ENCODE measurements at places on chromosomes 11 and 22.

DNA sequence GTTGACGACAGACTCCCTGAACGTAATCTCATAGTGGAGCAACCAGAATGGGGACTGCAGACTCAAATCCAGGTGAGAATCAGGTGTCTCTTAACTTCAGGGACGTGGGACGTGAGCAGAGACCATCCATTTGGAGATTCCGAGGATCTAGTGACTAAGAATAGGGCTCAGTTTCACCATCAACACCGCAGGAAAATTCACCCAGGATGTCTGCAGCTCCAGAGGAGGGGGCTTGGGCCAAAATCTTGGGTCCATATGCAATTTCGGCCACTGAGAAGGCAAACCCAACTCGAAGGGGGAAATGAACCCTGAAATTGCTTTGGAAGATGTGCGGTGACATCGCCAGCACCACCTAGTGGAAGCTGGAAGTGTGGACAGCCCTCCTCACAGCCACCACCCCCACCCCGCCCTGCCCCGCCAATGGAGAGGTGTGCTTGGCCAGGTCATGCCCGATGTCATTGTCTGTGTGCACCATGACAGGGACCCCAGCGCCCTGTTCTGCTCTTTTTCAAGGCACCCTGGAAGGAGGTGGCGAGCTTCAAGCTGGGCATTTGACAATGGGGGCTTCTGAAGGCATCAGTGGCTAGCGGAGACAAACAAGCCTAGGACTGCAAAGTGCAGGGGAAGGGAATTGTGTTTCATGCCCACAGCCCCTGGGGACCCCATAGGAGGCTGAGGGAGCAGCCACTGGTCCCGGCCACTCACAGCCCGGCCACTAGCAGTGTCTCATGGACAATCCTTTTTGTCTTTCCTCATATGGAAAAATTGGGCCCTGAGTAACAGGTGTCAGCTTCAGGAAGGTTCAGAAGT is 24.8 kb downstream of the APOL1 start:
- peak; percentile 46 for DNase-seq

GRCh38 chr22:25219948-25220442 is 556 bp downstream of the CRYBB2 start:
- peak; percentile 70 for DNase-seq

GRCh38 chr22:31715147-31715778 is 34.7 kb downstream of the PRR14L start:
- no peak for DNase-seq

DNA sequence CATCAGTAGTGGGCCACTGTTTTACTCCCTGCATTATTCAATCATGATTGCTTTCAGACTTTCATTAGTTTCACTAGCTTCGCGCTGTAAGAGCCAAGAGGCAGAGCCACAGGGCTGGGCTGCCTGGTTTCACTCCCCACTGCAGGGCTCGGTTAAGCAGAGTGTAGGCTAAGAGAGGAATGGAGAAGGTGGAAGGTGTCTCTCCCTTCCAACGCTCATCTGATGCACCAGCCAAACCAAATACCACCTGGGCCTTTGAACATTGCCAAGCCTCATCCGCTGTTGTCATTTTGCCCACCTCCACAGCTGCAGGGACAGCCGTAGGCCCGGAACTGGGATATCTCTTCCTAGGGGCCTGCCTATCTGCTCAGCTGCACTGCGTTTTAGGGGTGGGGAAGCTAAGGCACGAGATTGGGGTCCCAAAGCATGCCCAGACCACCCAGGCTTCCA is 480 bp upstream of the SMARCB1 start:
- DNase-seq: no peak

GRCh38 chr22:31083923-31084810 is 3.0 kb downstream of the SMTN start:
- DNase-seq: no peak

DNA sequence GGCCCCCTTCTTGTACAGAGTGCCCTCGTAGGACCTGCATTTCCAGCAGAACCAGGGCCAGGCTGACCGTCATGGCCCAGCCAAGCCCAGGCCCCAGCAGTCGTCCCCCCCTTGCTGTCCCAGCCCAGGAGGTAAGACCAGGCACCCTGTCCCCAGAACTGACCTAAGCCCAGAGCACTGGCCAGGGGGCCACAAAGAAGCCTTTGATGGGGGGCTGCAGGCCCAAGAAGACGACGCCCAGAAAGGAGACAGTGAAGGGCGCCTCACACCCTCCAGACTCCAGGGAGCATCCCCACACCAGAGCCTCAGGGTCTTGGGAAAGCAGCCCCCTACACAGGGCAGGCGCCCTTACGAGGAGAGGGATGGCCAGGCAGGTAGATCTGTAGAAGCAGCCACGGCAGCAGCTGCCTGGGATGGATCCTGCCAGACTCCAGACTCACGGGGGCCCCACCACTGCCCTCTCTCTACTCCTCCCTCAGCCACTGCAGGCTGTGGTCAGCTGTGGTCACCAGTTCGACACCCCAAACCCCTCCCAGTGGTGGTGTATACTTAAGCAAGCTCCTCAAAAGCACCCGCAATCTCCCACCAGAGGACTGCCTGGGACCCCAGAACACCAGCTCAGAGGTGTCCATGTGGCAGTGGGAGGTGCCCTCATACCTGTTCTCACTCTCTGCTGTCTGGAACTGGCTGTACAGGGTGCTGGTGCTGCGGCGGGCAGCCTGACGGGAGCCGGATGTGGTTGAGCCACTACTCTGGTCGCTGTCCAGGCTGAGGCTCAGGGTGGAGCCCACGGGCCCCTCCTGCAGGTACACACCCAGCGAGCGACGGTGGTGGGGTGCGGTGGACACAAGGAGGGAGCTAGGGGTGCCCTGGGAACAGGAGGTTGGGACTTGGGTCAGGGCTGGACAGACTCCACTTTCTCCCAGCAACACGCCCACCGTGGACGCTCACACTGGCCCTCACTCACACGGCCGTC is 27.0 kb downstream of the SBF1 start:
- DNase-seq: no peak

- no peak for DNase-seq
These were observed 6.1 kb upstream of the RNASEH2C start for GRCh38 chr11:65726660-65727059.

- DNase-seq: no peak
These were observed 2.9 kb downstream of the DIXDC1 start for GRCh38 chr11:111939836-111940604.

- DNase-seq: no peak
These were observed 127.7 kb downstream of the COMMD9 start for GRCh38 chr11:36161572-36161971.

DNA sequence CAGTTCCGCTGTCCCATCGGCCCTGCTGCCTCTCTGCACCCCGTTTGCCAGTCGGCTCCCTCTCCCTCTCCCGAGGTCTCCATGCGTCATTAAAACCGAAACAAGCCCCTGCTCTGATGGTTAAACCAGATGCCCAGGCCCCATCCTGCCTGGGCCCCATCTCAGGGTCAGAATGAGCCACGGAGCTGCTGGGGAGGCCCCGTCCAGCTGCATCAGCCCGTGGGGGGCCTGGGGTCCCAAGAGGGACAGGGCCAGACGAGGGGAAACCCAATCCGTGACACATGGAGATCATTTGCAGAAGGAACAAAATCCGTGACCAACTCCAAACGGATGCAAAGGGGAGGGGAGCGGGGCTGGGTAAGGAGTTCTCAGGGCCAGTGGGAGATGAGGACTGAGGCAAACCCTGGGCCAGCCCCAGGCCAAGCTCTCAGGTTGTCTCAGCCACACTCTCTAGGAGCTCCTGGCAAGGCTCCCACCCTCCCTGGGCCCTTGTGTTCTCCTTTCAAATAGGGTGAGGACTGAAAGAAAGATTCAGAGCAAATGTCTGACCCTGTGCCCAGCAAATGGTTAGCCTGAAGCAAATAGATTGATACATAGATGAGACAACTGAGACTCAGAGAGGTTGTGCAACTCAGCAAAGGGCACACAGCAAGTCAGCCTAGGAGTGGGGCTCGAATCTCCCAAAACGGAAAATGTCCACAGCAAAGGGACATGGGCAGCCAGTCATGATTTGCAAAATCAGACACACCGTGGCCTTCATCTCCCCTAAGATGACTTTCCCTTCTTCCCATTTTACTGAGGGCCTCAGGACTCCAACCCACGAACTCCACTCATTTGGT is 162.1 kb downstream of the MN1 start:
- no peak for DNase-seq

DNA sequence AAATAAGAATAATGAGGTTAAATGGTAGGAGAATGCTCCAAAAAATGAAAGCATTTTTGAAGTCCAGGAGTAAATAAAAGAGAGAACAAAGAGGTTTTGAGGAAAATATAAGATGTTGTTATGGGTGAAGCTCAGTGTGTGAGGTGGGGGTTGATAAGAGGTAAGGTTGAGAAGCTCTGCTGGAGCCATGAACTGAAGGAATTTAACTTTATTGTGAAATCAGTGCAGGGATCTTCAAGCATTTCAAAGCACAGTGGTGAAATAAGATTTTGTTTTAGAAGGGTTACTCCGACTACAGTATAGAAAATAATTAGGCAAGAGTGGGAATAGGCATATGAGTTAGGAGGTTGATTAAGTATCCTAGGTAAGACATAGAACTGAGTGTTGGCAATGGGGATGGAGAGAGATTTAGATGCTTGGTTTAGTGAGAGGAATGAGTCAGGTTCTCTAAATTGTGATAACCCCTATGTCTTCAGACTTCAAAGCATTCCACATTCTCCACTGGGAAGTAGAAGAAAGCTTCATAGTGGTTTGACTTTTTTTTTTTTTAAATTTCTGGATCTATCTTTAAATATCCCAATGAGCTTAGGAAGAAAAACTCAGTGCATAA is 403.2 kb downstream of the AASDHPPT start:
- DNase-seq: no peak

- peak; percentile 79 for DNase-seq
These were observed 38.0 kb upstream of the TBCEL start for GRCh38 chr11:120985718-120986569.

DNA sequence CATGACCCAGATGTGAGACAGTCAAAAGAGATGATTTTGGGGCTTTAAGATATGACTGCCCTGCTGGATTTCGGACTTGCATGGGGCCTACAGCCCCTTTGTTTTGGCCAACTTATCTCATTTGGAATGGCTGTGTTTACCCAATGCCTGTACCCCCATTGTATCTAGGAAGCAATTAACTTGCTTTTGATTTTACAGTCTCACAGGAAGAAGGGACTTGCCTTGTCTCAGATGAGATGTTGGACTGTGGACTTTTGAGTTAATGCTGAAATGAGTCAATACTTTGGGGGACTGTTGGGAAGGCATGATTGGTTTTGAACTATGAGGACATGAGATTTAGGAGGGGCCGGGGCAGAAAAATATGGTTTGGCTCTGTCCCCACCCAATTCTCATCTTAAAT is 88.4 kb downstream of the RSF1 start:
- DNase-seq: no peak

- no peak for DNase-seq
These were observed 9.1 kb upstream of the POU2AF2 start for GRCh38 chr11:111236383-111236782.

GRCh38 chr11:3824714-3825472 is 15.9 kb downstream of the RHOG start:
- no peak for DNase-seq

DNA sequence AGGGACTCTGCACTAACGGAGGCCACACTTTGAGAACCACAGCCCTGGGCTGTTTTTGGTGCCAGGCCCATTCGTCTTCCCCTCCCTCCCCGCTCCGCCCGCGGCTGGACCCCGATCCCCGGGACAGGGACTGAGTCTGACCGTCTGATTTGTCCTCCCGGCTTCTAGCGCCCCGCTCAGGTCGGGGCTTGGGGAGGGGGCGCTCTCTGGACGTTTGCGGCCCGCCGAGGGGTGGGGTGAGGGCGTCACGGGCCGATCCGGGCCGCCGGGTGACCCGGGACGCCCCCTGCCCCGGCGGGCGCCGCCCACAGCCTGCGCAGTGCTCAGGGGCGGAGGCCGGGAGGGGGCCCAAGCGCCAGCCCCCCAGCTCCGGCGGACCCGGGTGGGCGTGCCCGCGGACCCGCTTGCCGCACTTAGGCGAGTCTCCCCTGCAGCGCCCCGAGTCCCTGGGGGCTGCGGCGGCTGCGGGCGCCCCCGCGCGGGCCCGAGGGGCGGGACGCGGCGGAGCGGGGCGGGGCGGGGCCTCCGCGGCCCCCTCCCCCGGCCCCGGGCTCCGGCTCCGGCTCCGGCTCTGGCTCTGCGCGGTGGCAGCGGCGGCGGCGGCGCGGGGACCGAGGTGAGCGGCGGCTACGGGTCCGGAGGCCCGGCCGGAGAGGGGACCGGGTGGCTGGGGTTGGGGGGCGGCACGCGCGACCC is 33.7 kb upstream of the PRR5 start:
- no peak for DNase-seq

- DNase-seq: no peak
These were observed 96.5 kb downstream of the EXT2 start for GRCh38 chr11:44192017-44192385.

GRCh38 chr11:92909214-92909613 is 60.2 kb upstream of the MTNR1B start:
- DNase-seq: no peak

GRCh38 chr11:118953265-118953664 is 2.8 kb upstream of the UPK2 start:
- peak; percentile 99 for DNase-seq

DNA sequence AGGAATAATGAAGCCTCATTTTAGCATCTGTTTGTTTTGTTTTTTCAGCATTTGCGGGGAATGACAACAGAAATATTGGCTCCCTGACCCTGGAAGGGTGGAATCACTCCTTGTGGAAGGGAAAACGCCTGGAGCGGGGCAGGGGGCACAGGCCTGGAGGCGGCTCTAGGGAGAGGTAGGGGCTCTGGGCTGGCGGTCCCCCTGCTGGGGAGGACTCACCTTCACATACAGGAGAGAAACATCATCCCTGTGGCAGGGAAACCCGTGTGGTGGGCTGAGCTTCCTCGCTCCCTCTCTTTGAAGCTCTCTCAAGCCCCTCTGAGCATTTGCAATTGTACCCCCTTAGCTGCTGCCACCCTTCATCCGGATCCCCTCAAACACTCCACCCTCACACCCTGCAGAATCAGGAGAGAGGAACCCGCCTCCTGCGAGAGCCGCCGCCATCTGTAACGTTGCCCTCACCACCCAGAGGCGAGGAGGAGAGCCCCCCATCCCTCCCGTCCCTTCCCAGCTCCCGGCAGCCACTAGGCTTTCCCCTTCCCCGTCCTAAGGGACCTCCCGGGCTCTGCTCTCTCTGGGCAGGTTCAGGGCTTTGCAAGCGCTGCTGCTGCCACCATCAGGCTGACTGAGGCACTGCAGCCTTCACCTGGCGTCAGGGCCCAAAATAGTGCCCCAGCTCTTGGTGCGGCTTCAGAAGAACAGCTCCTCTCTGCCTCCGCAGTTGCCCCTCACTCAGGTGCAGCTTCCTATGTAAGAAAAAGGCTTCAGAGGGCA is 10.4 kb downstream of the KIRREL3 start:
- DNase-seq: peak; percentile 69

DNA sequence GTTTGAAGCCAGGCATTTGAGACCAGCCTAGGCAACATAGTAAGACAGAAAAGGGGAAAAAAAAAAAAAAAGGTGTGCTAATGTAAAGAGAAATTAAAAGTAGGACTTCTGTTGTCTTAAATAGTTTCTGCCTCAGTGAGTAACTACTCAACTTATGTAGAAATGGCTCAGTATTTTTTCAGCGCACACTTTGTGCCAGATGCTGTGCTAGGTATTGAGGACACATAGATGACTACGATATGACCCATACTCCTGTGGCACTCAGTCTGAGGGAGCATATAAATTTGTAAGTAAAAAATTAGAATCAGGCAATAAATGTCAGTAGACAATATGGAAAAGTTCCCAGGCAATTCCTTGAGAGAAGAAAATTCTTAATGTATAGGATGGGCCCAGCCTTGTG is 93.9 kb downstream of the YAP1 start:
- no peak for DNase-seq

- DNase-seq: peak; percentile 58
These were observed 62.3 kb upstream of the ANO5 start for GRCh38 chr11:22130462-22131053.

GRCh38 chr11:79940974-79941735 is 500.3 kb upstream of the TENM4 start:
- DNase-seq: no peak
